Hepatocyte (in vitro differentiated cells): ENCODE measurements at places on chromosomes 2 and 18. TPM values are rescaled to one million over a fixed set of nuclear protein-coding genes. Genes with fewer than 3 reads are reported as not detected.

DNA sequence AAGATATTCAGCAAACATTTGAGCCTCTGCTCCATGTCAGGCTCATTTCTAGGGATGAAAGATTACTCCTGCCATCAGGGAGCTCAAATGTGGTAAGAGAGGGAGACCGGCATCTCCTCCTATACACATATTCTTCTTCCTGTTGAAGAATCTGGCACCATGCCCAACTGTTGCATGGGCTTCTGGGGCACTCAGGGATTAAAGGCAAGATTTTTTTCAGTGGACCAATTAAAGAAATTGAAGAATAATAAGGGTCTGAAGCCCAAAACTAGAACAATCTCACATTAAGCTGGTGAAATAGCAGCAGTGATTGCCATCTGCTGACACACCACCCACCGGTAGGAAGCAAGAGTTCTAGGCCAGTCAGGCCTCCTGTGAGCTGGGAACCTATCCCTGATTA, 145.4 kb upstream of the LYPD6 start:
- DNase-seq: no peak

- no peak for DNase-seq
These were observed 103.2 kb downstream of the KLHL14 start for GRCh38 chr18:32669549-32670165.

Gene FZD7
- 28.3 and 31.2 TPM in 2 replicates for total RNA-seq

Gene FHOD3
- 2.6 and 2.7 TPM in 2 replicates for total RNA-seq

DNA sequence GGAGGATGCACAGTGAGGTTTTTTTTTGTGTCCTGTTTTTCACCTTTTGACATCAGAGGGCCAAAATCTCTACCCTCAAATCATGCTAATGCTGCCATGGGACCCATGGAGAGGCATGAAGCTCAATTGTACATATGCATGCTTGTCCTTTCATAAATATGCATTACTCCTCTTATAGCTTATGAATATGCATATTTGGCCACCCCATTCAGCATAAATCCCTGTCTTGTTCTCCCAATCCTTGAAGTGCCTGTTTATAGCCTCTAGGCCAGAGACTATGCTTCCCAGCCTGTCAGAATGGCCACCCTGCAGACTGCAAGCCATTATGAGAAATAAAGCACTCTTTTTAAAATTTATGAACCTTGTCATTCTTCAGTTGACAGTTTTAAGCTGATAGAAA, 696.4 kb upstream of the ZNF804A start:
- no peak for DNase-seq

Gene TSGA10
- 8.8 and 14.1 TPM in 2 replicates for total RNA-seq

- no peak for DNase-seq
These were observed 150.4 kb upstream of the NXPH2 start for GRCh38 chr2:138930571-138930970.

Gene NOSTRIN
- 10.7 and 19.1 TPM in 2 replicates for total RNA-seq

Gene HTR2B
- 0.73 and 0.80 TPM in 2 replicates for total RNA-seq

Gene RNU2-63P
- not detected in 2 replicates for total RNA-seq

GRCh38 chr2:85057226-85057962, 75.8 kb upstream of the TCF7L1 start:
- DNase-seq: no peak

DNA sequence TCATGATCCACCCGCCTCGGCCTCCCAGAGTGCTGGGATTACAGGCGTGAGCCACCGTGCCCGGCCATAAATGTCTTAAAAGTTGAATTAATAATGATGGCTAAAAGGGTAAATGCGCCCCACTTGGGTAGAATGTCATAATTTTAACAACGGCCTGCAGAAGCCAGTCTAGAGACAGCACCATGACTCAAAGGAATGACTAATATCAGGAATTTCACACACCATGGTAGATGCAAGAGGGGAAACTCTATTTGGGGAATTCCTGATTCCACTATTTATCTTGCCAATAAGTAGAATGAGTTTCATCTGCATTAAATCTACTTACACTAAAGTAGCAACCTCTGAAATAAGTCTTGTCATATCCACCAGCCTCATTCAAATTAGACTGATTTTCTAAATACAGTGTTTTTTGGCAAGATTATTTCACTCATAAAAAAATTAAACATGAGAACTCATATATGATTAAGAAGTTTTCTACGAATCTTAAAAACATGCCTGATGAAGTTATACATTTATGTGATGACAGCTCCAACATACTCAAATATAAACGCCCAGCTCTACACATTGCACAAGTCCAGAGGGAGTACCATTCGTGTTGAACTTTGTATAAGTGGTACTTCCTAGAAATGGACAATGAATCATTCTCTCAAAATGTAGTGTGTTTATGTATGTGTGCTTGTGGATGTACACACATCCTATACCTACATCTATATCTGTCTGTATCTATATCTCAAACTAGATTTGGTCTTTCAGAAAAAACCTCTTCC, 309.7 kb downstream of the IRS1 start:
- no peak for DNase-seq

- DNase-seq: no peak
These were observed 5.9 kb upstream of the LRPPRC start for GRCh38 chr2:44001716-44002115.

GRCh38 chr2:8203364-8203763, 478.5 kb upstream of the ID2 start:
- no peak for DNase-seq

- DNase-seq: no peak
These were observed 256.3 kb upstream of the LINC00305 start for GRCh38 chr18:64405161-64405560.

Gene TYW5
- 10.1 and 14.6 TPM in 2 replicates for total RNA-seq

Gene CABYR
- total RNA-seq: 5.3 and 7.5 TPM in 2 replicates

DNA sequence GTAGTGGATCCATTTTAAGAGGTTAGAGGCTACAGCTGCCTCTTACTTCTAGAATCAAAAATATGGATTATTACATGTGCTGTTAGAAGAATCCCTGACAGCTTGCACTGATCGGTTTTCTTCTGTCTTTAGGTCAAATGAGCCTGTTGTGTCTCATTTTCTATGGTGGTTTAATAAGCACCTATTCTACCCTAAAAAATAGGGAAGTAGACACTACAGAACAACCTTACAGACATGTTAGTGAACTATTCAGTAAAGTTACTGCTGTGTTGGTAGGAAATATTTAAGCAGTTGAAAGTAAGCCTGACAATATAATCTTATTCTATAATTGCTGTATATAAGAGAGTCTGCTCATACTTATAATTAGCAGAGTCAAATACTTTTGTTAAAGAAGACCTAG, 168.5 kb upstream of the NOSTRIN start:
- DNase-seq: no peak

Gene ACVR1C
- total RNA-seq: 2.4 and 3.0 TPM in 2 replicates

Gene VWC2L
- total RNA-seq: 0.10 and 0.40 TPM in 2 replicates

GRCh38 chr2:47373747-47374146, 29.2 kb upstream of the MSH2 start:
- DNase-seq: peak; percentile 59

Gene DSG1
- total RNA-seq: 0.70 and 0.76 TPM in 2 replicates

Gene PRSS56
- total RNA-seq: not detected in 2 replicates

GRCh38 chr2:64213532-64214275, 69.5 kb upstream of the PELI1 start:
- no peak for DNase-seq

Gene NT5C1B
- not detected in 2 replicates for total RNA-seq

Gene MLPH
- 10.0 and 12.3 TPM in 2 replicates for total RNA-seq

DNA sequence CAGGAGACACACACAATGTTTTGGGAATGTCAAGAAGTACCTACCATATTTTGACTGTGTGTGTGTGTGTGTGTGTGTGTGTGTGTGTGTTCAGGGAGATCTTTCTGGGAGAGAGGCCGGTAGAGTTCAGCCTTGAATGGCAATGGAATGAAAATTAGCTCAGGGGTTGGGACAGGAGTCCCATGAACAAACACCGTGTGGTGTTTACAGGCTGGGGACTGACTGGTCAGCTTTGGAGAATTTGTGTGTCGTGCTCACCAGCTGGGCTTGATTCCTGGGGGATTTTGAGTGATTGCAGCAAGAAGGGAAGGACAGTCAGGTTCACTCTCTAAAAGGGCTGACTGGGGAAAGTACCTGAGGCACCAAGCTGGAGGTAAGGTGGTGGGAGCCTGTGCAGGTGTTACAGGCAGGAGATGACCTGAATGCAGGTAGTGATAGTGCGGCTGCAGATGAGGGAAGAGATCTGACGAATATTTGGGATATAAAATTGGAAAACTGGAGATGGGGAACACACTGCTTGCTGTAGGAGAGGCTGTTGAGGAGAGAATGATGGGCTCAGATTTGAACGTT, 2.5 kb upstream of the ADNP2 start:
- DNase-seq: no peak

- no peak for DNase-seq
These were observed 6.6 kb upstream of the ASAP2 start for GRCh38 chr2:9199716-9200632.

Gene CRYGC
- total RNA-seq: 1.3 TPM in 1 of 2 replicates, not detected in the other

Gene ANKRD29
- 12.1 and 17.4 TPM in 2 replicates for total RNA-seq

DNA sequence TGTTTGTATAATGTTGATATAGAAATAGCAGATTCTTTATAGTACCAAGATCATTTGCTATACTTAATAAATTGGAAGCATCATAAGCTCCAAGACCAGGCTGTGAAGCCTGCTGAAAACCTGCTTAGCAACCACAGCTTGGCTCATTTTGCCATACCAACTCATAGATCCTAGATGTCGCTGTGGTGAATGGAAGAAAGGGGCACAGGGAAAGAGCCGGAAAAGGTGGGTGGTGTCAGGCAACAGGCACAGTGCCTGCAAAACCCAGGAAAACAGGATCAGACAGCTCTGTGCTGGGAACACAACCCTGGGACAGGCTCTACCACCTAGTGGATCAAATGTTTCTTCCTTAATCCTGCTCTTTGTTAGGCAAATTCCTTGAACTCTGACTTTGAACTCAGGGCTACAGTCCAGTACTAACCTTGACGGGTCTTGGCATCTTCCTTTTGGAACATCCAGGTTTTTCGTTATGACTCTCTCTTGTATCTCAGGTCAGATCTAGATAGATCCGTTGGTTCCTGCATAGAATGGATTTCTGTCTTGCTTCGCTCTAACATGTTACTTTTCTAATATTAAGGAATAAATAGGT, 31.6 kb downstream of the TWSG1 start:
- DNase-seq: peak; percentile 61

DNA sequence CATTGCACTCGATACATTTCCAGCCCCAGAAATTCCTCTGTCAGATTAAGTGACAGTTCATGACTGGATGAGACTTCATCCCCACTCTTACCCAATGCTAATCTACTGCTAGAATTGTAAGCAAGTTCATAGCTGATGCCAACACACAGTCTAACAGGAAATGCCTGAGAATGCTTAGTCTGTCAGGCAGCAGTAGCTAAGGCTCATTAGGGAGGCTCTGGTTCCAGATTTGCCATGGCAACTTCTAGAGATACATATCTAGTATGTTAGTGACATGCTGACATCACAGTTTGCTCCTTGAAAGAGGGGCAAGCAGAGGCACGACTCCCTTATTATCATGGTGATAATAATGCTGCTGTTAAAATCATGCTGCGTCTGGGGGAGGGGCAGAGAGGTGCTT, 198.4 kb downstream of the RBM43 start:
- DNase-seq: peak; percentile 4

Gene RBM44
- total RNA-seq: 0.40 and 0.53 TPM in 2 replicates

- peak; percentile 11 for DNase-seq
These were observed 696.7 kb upstream of the SOX11 start for GRCh38 chr2:4995466-4995865.

DNA sequence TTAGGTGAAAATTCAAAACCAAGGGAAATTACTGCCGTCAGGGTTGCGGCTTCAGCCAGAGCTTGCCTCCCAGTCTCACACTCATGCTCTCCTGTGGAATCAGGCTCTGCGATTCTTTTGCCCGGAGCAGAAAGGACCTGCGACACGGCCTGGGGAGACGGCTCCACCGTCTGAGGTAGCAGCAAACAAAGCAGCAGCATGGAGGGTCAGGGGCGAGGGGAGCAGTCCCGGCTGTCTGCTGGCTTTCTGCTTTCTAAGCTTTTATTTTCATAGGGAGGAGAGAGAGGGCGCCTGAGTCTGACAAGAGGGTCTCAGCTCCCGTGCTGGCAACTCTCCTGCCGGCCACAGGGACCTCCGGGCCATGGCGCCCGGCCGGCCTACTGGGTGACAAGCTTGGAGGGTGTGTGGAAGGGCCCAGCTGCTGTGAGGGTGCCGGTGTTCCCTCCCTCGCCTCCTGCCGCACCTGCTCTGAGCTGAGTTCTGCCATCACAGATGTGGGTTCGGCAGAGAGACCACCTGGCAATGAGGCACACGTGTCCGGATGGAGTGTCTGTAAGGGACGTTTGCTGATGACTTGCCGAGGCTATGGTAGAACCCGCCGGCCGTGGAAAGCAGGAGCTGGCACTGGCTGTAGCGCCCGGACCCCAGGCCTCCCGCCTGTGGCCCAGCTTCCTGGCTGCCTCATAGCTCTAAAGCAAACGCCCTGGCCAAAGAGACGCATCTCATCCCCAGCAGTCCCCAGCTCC, 66.2 kb upstream of the CTDP1 start:
- DNase-seq: no peak
